Neuronal stem cell (in vitro differentiated cells): ENCODE measurements at places on chromosomes 4 and X.
A peak's percentile ranks its signal among the peaks of the same experiment; 100 is the strongest.

DNA sequence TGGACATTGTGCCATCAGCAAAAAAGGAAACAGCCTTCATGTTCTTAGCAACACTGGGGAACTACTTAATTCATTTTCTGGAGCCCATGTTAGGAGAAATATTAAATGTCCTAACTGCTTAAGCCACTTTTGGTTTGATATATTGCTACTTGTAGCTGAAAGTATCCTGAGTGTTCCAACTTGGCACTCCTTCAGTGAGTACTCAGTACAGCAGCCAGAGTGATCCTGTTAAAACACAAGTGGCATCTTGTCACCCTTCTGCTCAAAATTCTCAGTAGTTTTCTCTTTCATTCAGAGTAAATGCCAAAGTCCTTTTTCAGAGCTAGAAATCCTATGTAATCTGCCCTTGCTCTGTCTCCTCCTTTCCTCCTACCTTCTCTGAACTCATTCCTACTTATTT lies 522.0 kb downstream of the GRID2 start:
- DNase-seq = no peak

DNA sequence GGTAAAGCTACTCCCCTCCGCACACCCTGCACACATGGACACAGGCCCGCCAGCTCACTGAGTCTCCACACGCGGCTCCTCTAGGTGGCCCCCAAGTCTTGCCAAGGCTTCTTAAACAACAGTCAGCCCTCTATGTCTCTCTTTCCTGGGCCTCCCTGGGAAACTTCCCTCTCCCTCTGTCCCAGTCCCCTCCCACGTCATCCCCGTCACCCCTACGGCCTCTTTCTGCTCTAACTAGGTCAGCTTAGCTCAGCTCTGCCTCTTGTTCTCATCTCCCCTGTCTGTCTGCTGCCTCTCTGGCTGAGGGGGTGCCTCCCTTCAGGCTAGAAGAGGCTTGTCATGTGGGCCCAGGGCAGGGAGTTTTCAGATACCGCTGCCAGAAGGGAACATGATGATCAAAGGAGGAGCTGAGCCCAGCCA lies 38.8 kb downstream of the SEPTIN6 start:
- DNase-seq = peak; percentile 1

DNA sequence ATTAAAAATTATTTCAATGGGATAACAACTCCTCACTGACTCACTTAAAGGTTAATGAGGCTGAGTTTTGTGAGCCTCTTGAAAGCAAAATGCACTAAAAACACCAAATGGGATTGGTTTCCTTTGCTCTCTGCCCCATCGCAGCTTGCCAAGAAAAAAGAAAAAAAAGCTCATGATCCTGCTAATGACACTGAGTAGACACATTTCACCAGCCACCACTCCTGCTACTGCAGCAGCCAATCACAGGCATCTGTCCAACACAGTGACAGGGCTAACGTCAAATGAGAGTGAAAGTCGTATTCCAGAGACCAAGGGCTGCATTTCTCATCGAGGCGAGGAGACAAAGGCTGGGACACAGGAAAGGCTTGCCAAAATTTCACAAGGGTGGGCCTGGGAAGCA lies 5.2 kb downstream of the APBB2 start:
- DNase-seq = no peak

DNA sequence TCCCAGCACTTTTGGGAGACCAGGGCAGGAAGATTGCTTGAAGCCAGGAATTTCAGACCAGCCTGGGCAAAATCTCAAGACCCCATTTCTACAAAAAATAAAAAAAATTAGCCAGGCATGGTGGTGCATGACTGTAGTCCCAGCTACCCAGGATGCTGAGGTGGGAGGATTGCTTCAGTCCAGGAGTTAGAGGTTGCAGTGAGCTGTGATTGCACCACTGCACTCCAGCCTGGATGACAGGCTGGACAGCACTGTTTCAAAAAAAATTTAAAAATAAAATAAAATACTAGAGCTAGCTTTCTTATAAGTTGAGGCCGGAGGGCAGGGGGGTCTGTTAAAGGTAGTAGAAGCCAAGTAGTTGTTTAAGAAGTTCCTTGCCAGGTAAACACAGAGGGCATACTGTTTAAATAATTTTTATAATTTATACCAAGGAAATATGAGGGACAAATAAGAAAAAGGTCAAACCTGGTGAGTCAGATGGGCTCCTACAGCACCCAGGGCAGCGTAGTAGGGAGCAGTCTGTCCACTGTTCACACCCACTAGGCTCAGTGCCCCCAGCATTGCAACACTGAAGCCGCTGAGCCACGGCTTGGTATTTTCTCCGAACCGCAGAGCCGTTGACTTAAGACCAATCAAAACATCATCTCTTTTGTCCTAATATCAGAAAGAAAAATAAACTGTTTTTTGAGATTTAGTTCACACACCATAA lies 17.3 kb downstream of the COQ2 start:
- no peak for DNase-seq

DNA sequence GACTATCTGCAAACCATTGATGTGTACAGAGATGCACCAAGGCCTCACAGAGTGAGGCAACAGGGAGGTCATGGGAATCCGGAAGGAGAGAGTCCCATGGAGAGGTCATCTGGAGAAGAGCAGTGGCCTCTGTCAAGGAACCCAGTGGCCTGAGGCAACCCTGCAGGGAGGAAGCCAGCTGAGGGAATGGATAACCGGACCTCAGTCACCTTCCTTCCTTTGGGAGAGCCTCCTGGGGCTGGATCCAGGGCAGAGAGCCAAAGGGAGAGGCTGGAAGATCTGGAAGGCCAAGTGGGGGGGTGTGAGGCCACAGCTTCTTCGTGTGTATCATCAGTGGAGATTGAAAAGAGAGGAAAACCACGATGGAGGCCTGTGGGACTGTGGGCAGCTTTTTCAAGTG lies 24.3 kb upstream of the CD38 start:
- DNase-seq = no peak

- DNase-seq = no peak
Measured at GRCh38 chr4:105714071-105714521, 5.5 kb downstream of the GSTCD start.

DNA sequence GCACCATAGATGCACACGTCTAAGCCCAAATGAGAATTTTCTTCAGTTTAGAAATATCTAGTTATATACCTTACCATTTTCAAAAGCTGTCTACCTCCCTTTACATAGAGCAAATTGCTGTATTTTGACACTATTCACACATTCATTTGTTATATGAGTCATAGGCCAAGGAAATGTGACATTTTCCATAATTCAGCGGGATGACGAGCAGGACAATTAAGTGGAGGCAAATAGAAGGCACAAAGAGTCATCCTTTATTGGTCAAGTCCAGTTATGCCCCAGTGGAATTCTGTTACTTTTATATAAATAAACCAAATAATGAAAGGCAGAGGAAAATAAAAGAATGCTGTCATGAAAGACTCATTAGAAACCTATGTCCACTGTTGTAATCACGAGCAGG lies 27.9 kb downstream of the FGF13 start:
- DNase-seq = no peak

- DNase-seq = no peak
Measured at GRCh38 chr4:8325291-8325973, 55.9 kb downstream of the HTRA3 start.

- DNase-seq = no peak
Measured at GRCh38 chr4:164108971-164109370, 614.5 kb downstream of the TMA16 start.

DNA sequence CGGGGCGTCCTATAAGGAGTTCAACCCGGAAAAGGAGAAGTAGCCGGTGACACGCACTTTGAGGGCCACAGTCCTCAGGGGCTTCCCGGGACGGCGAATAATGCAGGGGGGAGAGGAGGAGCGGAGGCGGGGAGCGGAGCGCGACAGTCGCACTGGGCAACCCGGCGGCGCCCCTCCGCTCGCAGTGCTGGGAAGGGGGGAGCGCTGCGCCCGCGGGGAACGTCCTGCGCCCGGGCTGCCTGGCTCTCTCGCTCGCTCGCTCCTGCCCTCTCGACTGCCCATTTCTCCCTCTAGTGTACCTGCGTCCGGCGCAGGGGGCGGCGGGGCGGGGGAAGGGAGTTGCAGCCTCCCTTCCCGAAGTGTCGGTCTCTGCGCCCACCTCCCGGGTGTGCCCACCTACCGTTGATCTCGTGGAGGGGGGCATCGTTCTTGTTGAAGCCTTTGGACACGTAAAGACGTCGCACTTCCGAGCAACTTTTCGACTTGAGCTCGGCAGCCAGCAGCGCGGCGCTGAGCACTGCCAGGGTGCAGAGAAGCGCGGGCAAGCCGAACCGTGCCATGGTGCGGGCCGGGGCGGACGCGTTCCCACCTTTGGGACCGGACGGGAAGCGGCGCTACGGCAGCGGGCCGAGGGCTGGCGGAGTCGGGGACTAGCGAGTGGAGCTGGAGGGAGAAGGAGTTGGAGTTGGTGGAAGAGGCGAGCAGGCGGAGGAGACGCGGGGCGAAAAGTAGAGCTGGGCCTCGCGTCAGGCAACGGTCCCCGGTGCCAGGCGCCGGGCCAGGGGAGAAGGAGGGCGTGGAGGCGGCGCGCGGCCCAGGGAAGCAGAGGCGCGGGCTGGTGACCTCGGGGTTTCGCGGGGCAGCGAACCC lies 648 bp downstream of the GPC4 start:
- DNase-seq = no peak

- no peak for DNase-seq
Measured at GRCh38 chr4:145839151-145839550, 99.5 kb downstream of the ZNF827 start.

GRCh38 chr4:146975527-146975926 lies 29.9 kb upstream of the TTC29 start:
- no peak for DNase-seq

DNA sequence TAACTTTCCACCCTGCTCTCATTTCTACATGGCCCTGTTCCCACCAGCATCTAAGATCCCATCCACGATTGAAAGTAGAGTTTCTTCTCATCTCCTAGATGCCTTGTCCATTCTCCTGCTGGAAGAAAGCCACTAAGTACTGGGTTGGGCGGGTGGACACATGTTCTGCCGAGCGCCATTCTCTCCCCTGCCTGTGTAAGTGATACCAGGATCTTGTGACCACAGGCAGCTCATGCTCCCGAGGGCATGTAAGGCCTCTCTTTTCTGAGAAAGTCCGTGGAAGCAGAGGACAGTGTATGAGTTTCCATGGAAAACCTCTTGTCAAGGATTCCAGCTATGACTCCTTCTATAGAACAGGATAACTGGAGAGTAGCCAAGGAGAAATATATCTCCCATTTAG lies 3.3 kb upstream of the SLC25A4 start:
- no peak for DNase-seq

- DNase-seq = no peak
Measured at GRCh38 chrX:39427492-39427891, 626.2 kb downstream of the MID1IP1 start.

DNA sequence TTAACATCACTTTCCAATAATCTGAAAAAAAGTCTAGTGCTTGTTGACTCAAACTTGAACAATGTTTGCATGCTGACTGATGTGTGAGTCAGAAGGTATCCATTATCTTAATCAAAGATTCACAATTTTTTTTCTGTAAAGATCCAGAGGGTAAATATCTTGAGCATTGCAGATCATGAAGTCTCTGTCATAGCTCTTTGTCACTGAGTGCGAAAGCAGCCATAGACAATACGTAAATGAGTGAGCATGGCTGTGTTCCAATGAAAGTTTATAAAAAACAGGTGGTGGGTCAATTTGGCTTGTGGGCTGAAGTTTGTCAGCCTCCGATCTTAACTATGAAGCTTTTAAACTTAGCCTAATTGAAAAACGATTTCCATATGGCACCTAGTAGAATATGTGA lies 37.7 kb downstream of the NHS start:
- DNase-seq = no peak

DNA sequence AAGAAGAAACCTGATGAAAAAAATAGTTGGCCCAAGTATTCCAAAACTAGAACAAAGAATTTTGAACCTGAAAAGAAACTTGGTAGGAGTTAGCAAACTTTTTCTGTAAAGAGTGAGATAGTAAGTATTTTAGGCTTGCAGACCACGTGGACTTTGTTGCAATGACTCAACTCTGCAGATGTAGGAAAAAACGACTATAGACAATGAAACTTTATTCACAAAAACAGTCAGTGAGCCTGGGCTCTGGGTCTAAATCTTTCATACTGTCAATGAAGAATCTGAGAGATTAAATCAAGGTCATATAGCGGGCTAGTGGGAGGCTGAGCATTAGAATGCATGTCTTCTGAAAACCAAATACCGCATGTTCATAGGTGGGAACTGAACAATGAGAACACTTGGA lies 23.0 kb downstream of the SH3D19 start:
- no peak for DNase-seq

DNA sequence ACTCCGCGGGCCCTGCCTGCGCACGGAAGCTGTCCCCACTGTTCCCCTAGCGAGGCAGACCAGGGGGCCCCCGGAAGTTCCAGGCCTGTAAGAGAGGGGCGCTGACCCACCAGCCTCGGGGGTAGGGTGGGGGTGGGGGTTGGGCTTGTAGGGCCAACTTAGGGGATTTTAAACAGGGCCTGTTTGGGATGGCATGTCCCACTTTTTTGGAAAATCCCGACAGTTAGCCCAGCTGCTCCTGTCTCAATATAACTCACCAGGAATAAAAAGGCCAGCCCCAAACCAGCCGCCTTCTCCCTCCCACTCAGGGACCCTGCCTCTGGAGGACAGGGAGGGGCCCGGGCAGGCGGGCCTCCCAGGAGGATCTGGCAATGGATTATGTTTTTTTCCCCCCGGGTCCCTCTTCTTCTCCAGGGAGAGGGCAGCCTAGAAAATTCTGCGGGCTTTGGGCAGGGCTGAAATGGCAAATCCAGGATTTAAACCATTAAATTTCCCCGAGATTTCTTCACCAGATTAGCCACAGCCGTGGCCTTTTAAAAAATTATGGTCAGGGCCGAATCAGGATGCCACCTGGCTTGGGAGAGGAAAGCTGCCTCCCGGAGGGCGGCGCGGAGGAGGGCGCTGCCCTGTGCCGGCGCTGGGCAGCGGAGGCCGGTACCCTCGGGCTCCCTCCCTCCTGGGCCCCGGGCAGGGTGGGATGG lies 957 bp downstream of the PPP2R2C start:
- no peak for DNase-seq

GRCh38 chr4:156619154-156619934 lies 352.3 kb downstream of the PDGFC start:
- DNase-seq = no peak

GRCh38 chr4:154616287-154616686 lies 3.8 kb upstream of the FGG start:
- DNase-seq = no peak
